Urinary bladder (tissue), 4 donors: ENCODE measurements at places on chromosomes 4 and X.

- DNase-seq: no peak
Measured at GRCh38 chr4:78756137-78756536, 20.0 kb upstream of the BMP2K start.

GRCh38 chrX:129782706-129783105 lies 3.0 kb downstream of the SASH3 start:
- no peak for DNase-seq

- DNase-seq: no peak
Measured at GRCh38 chr4:182136201-182136600, 107.0 kb upstream of the TENM3 start.

- no peak for DNase-seq
Measured at GRCh38 chrX:24777660-24778059, 83.9 kb downstream of the POLA1 start.

DNA sequence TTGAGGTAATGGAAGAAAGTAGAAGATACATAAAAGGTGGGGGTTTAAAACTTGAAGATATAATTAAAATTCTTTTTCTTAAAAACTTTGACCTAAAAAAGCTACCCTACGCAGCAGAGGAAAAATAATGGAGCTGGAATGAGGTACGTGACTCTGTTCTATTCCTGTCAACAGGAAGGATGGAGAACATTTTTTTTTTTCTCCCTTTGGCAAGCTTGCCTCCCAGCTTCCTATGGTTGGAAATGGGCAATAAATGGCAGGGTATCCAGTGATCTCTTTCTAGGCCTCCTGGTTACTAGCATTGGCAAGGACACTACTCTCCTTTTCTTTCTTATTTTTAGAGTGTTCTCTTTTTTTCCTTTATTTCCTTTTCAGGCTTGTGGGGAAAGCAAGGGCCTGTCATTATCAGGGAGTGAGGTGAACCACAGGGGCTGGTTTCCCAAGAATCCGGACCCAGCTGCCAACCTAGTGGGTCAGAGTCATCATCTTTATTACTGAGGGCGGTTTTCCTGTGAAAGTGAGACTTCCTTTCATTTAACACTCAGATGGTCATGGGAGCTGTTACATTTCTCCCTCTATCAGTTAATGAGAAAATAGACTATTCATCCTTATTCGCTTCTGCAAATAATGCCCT lies 224.6 kb downstream of the SPRY1 start:
- DNase-seq: no peak

DNA sequence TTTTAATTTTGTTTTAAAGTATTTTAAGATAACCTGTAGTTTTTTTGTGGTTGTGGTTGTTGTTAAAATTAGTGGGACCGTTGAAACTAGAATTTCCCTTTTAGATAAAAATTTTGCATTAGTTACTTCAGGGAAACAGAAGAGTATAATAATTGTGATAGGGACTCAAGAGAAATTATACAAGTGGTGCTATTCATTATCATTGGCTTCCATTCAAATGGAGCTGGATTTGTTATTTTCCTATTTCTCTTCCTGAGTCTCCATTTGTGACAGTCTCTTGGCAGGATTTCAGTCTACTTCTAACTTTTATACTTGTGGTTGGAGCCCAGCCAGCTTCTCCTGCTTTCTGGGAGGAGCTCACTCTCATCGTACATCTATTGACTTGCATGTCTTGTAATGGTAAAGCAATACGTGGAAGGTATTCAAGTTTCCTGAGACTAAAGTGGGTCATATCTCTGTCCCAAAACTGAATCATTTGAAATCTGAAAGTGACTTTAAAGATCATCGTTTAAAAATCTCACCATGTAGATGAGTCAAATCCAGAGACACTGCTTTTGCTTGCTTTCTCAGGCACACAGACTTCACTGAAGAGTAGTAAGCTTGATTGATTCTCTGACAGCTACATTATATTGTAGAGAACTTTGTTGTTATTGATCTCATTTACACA lies 155.8 kb downstream of the RPA4 start:
- peak; percentile 5 for DNase-seq
